ENCODE measurements at places on chromosomes 16 and 17.

GRCh38 chr16:56932721-56933619, 1.0 kb downstream of the HERPUD1 start:
- H3K27ac ChIP-seq, result peak overlapping the region; percentile 98
- peak overlapping the region; percentile 98 for H3K4me3 ChIP-seq
- DNase-seq, result peak; percentile 58
- peaks cover 57% of the 10 kb centered on the region for H3K36me3 ChIP-seq
- no peaks in the 10 kb centered on the region for H3K27me3 ChIP-seq

GRCh38 chr17:41812381-41813151, at the start of gene FKBP10:
Gene FKBP10, plus strand, starts transcription at chr17:41813004. Its CDS starts 31 bp downstream, at chr17:41813035.
- peak within 1 kb of the TSS; percentile 82 for H3K4me3 ChIP-seq
- no peaks in the 10 kb centered on the region for H3K36me3 ChIP-seq
- H3K27me3 ChIP-seq, result peaks cover 2% of the 10 kb centered on the region
- DNase-seq, result peak; percentile 41

DNA sequence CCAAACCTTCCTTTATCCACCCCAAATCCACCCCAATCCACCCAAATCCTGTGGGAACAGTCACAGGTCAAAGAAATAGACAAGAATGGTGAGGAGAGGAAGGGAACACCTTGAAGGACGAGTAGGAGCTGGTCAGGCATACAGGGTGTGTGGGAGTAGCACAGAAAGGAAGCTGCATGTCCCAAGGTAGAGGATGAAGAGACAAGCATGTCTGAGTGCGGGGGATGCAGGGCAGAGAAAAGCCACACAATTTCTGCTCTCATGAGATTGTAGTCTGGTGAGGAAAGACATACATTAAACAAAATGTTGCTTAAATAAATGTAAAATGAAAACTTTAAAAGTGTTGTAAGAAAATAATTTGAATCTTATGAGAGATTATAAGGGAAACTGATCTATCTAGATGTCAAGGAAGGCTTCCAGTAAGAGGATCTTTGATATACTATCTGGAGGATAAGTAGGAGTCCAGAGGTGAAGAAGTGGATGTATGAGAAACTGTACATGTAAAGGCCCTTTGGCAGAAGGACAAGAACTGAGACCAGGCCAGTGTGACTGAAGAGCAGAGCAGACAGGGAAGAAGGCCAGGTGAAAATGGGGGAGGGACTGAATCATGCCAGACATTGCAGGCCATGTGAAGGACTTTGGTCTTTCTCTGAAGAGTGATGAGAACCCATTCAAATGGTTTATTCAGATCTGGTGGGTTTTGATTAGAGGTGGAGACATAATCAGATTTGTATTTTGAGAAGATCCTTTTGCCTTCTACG, 18.6 kb downstream of the TMEM98 start:
- no peaks in the 10 kb centered on the region for H3K4me1 ChIP-seq
- H3K4me3 ChIP-seq, result no peak overlapping the region
- H3K36me3 ChIP-seq, result no peaks in the 10 kb centered on the region
- no peak overlapping the region for H3K27ac ChIP-seq

DNA sequence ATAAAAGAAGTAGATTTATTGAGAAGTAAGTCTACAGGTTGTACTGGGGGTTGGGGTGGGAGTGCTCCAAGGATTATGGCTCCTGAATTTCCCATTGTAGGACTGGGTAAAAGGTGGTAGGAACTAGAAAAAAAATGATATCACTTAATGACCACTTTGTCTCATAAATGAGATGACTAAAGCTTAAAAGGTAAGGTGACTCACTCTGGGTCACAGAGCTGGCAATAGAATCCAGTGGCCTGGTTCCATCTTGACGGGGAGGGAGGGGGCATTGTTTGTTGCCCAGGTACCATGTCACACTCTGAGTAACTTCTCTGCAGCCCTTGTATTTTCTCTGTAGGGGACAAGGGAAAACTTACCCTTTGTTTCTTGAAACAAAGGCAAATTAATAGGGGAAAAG, 126.1 kb downstream of the PITPNC1 start:
- no peak overlapping the region for H3K27ac ChIP-seq
- H3K27me3 ChIP-seq, result no peaks in the 10 kb centered on the region
- H3K36me3 ChIP-seq, result peaks cover 7% of the 10 kb centered on the region

DNA sequence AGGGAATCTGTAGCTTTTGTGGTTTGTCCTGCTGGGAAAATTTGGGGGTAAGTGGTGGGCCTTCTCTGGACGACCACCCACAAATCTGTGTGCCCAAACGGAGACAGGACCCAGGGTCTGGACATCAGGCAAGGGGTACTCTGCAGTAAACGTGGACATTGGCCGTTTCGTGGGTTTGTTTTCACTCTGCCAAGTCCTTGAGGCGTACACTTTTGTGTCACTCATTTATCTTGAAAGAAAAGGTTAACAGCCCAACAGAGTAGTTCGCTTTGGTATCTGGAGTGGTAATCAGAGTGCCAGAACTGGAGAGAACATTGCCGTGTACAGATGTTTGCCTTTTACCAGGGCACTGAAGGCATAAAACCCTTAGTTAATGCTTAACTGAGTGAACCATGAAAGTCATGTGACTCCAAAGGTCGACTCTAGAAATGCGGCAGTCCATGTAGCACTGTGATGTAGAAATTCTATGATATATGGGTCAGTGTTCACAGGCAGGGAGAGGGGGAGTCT, 15.4 kb downstream of the NAA60 start:
- H3K4me1 ChIP-seq, result peaks cover 45% of the 10 kb centered on the region
- peak overlapping the region; percentile 85 for H3K4me3 ChIP-seq
- H3K27me3 ChIP-seq, result no peaks in the 10 kb centered on the region
- no peaks in the 10 kb centered on the region for H3K36me3 ChIP-seq

DNA sequence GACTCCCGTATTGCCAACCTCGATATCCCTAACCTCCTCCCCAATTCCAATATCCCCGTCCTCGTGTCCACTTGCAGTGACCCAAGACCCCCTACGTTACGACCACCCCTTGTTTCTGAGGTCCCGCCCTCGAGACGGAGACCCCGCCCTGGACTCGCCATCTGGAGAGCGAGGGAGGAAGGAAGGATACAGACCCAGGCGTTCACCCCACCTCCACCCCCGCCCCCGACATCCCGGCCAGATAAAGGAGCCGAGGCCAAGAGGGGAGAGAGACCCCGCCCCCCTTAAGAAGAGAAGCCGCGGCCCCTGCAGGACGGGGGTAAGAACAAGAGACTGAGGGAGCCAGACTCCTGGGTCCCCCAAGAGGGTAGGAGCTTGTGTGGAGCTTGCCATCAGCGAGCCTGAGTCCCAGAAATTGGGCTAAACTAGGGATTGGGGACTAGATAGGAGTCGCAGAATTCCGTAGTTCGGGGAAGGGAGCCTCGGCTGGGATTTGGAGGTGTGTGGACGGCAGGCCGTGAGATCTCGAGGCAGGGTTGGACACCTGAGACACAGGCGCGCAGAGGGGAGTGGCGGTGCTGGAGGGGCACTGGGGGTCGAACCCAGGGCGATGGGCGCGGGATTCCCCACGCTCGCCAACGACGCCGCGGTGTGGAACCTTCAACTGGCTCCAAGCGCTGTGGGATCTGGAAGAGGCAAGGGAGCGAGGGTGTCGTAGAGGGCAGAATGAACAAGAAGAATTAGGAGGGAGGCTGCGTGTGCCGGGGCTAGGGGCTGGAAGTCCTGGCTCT, at the start of gene BCL6B:
TSS of gene BCL6B (plus strand) at position 270 of the 791 bp plus-strand sequence. CDS start 622 bp downstream, outside the sequence.
- H3K36me3 ChIP-seq, result no peaks in the 10 kb centered on the region
- peaks cover 2% of the 10 kb centered on the region for H3K27me3 ChIP-seq
- peak within 1 kb of the TSS; percentile 61 for H3K4me3 ChIP-seq
- H3K27ac ChIP-seq, result peak within 1 kb of the TSS; percentile 66
- no peak for DNase-seq
- peaks cover 30% of the 10 kb centered on the region for H3K4me1 ChIP-seq

- H3K4me3 ChIP-seq, result no peak overlapping the region
- H3K4me1 ChIP-seq, result no peaks in the 10 kb centered on the region
- H3K27me3 ChIP-seq, result peaks cover 2% of the 10 kb centered on the region
- no peaks in the 10 kb centered on the region for H3K36me3 ChIP-seq
Measured at GRCh38 chr17:15366026-15366425, 24.6 kb upstream of the TEKT3 start.

GRCh38 chr17:8187517-8188262, 2.3 kb downstream of the BORCS6 start:
- peak; percentile 94 for DNase-seq
- H3K27me3 ChIP-seq, result no peaks in the 10 kb centered on the region
- H3K4me1 ChIP-seq, result peaks cover 13% of the 10 kb centered on the region
- H3K36me3 ChIP-seq, result no peaks in the 10 kb centered on the region
- H3K27ac ChIP-seq, result no peak overlapping the region

GRCh38 chr16:71894229-71894920, 956 bp upstream of the IST1 start:
- H3K36me3 ChIP-seq, result peaks cover 7% of the 10 kb centered on the region
- peak overlapping the region; percentile 95 for H3K4me3 ChIP-seq
- H3K27ac ChIP-seq, result peak overlapping the region; percentile 97
- peaks cover 23% of the 10 kb centered on the region for H3K4me1 ChIP-seq
- no peaks in the 10 kb centered on the region for H3K27me3 ChIP-seq

GRCh38 chr16:627454-628239, 3.1 kb upstream of the WFIKKN1 start:
- H3K27ac ChIP-seq, result no peak overlapping the region
- H3K4me1 ChIP-seq, result no peaks in the 10 kb centered on the region

DNA sequence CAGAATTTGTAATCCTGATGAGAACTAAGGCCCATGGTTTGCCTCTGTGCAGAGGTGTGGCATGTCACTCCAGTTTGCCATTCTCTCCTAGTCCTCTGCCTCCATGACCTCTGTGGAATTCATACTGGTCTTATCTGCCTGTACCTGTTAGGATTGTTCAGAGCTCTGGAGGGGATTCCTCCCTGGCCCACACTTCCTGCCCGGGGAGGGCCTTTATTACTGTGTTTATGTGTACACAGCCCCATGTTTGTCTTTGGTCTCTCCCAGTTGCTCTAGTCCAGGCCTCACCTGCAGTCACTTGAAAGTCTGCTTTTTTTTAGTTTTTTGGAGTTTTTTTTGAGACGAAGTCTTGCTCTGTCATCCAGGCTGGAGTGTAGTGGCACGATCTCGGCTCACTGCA, 36.4 kb downstream of the RHBDL3 start:
- H3K36me3 ChIP-seq, result no peaks in the 10 kb centered on the region
- H3K4me1 ChIP-seq, result no peaks in the 10 kb centered on the region

DNA sequence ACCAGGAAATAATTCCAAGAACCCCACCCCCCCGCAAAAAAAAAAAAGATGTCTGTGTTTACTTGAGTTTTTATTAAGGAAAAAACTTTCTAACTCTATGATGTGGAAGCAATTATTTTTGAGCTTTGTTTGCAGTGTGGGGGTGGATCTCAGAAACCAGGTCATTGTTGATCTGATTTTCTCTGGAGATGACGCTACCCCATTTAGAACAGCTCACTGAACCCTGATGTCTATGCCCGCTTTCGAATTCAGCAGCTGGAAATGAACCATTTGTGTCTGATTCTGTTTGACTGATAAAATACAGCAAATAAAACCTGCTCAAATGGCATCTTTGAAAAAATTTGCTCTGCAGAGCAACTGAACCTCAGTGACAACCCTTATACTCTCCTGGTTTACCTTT, 368.6 kb downstream of the GRIN2A start:
- no peak overlapping the region for H3K4me3 ChIP-seq
- no peaks in the 10 kb centered on the region for H3K27me3 ChIP-seq
- H3K4me1 ChIP-seq, result no peaks in the 10 kb centered on the region

DNA sequence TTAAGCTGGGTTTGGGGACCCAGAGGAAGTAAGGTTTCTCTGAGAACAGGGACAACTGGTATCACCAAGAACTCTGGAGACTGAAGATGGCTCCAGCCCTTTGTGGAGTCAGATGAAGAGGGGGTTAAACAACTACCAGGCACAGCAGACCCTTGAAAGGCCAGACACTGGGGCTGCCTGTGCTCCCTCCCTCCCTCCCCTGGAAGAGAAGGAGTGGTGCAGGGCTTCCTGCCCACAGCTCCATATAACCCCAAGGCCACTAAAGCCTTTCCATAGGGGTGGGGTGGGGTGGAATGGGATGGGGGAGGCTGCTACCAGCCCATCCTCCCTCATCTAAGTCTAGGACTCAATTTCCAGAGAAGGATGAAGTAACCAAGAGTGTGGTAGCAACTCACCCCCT, 66.7 kb downstream of the CCDC182 start:
- no peak overlapping the region for H3K4me3 ChIP-seq
- H3K27ac ChIP-seq, result no peak overlapping the region
- peaks cover 10% of the 10 kb centered on the region for H3K36me3 ChIP-seq
- H3K4me1 ChIP-seq, result no peaks in the 10 kb centered on the region

- no peak for DNase-seq
- H3K27ac ChIP-seq, result no peak overlapping the region
- H3K4me3 ChIP-seq, result no peak overlapping the region
- no peaks in the 10 kb centered on the region for H3K4me1 ChIP-seq
- H3K27me3 ChIP-seq, result no peaks in the 10 kb centered on the region
- peaks cover 23% of the 10 kb centered on the region for H3K36me3 ChIP-seq
Measured at GRCh38 chr17:35668802-35669201, 62.6 kb upstream of the RASL10B start.

- peaks cover 35% of the 10 kb centered on the region for H3K4me1 ChIP-seq
- H3K4me3 ChIP-seq, result peak overlapping the region; percentile 99
- H3K27me3 ChIP-seq, result no peaks in the 10 kb centered on the region
- peak; percentile 22 for DNase-seq
- peaks cover 15% of the 10 kb centered on the region for H3K36me3 ChIP-seq
Measured at GRCh38 chr17:27293359-27293897, 486 bp upstream of the WSB1 start.

DNA sequence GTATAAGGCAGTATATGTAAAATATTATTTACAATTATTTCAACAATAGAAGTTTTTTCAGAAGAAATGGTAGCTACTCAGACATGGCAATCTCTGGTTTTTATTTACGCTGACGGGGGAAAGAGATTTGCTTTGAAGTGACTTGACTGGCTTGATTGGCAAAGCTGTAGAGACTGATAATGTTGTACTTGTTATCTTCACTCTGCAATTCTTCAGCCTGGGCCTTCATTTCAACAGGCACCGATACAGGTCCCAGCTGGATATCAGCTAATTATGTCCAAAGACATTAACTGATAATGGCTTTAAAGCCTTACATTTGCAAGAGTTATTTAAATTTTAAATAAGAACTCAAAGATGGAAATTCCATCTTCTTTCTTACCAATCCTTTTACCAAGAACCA, 151.4 kb upstream of the HS3ST3A1 start:
- H3K4me3 ChIP-seq, result no peak overlapping the region
- H3K36me3 ChIP-seq, result no peaks in the 10 kb centered on the region
- DNase-seq, result no peak
- H3K4me1 ChIP-seq, result no peaks in the 10 kb centered on the region
- H3K27me3 ChIP-seq, result peaks cover 1% of the 10 kb centered on the region
- H3K27ac ChIP-seq, result no peak overlapping the region

- DNase-seq, result no peak
- peaks cover 4% of the 10 kb centered on the region for H3K27me3 ChIP-seq
- H3K4me3 ChIP-seq, result no peak overlapping the region
- H3K27ac ChIP-seq, result no peak overlapping the region
Measured at GRCh38 chr16:24440306-24440705, 99.1 kb upstream of the RBBP6 start.

GRCh38 chr17:75683583-75683982, 16.4 kb downstream of the SAP30BP start:
- no peaks in the 10 kb centered on the region for H3K27me3 ChIP-seq
- peaks cover 3% of the 10 kb centered on the region for H3K36me3 ChIP-seq
- no peak overlapping the region for H3K4me3 ChIP-seq
- peak overlapping the region; percentile 33 for H3K27ac ChIP-seq
- DNase-seq, result no peak

- DNase-seq, result no peak
- no peaks in the 10 kb centered on the region for H3K4me1 ChIP-seq
- H3K27me3 ChIP-seq, result no peaks in the 10 kb centered on the region
- H3K27ac ChIP-seq, result no peak overlapping the region
- H3K36me3 ChIP-seq, result no peaks in the 10 kb centered on the region
Measured at GRCh38 chr17:57568340-57568739, 176.8 kb downstream of the CCDC182 start.

Data from activated CD4-positive, alpha-beta memory T cell treated with anti-CD3 and anti-CD28 coated beads for 36 hours (primary cell).